ENCODE measurements at places on chromosomes 6 and 20.
A peak's percentile ranks its signal among the peaks of the same experiment; 100 is the strongest.

DNA sequence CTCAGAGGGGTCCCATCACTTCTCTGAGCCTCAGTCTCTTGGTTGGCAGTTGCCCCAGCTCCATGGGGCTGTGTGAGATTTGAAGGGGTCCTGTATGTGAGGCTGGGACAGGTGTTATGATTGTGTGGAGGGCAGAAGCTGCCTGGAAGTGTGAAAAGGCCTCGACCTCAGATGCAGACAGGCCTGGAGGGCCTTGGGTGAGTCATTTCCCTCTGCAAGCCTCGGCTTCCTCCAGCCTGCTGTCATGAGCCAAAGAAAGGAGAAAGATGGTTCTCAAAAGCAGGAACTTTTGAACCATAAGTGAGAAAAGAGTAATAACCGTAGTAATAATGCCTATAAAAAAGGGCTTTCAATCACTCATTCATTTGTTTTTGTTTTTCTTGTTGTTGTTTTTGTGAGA, 37.5 kb downstream of the SNAI1 start:
- DNase-seq, result no peak

- DNase-seq, result no peak
Measured at GRCh38 chr6:72972579-72972978, 252.7 kb downstream of the KHDC1L start.

GRCh38 chr6:162151021-162151665, 576.4 kb downstream of the PRKN start:
- DNase-seq, result no peak

- no peak for DNase-seq
Measured at GRCh38 chr20:12434672-12435071, 517.0 kb downstream of the BTBD3 start.

- no peak for DNase-seq
Measured at GRCh38 chr6:153328194-153328593, 197.1 kb upstream of the RGS17 start.

DNA sequence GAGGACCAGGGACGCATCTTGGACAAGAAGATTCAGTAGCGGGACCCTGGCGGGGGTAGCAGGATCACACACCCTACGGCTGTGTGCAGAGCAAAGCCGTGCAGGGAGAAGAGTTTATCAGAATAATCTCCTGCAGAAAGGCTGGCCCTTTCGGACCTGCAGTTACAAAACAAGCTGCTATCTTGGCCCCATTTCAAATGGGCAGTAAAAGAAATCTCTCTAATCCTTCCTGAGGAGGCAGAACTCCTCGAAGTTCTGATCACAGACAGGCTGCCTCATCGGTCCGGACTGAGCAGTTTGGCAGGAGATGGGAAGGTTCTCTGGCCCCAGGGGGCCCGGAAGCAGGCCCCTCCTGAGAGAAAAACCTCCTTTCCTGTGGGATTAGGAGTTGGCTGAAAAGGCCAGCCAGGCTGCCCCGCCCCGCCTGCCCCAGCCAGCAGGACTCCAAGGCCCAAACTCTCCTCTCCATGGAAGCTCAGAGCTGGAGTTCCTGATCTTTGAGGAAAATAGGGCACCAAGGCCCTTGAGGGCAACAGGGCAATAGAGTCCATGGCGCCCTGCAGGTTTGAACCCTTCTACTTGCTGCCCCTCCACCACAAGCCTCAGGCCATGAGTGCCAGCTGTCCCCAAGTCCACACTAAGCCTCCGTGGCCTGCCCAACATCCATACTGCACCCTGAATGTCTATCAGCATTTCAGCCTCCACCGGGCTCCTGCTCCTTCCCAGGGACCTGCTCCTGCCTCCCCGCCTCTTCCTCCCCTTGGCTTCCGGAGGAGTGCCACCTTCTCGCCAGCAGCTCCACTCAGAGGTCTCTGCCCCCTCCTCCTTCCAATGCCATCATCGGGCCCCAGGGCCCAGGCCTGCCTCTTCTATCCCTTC, 141.3 kb downstream of the PREX1 start:
- no peak for DNase-seq

DNA sequence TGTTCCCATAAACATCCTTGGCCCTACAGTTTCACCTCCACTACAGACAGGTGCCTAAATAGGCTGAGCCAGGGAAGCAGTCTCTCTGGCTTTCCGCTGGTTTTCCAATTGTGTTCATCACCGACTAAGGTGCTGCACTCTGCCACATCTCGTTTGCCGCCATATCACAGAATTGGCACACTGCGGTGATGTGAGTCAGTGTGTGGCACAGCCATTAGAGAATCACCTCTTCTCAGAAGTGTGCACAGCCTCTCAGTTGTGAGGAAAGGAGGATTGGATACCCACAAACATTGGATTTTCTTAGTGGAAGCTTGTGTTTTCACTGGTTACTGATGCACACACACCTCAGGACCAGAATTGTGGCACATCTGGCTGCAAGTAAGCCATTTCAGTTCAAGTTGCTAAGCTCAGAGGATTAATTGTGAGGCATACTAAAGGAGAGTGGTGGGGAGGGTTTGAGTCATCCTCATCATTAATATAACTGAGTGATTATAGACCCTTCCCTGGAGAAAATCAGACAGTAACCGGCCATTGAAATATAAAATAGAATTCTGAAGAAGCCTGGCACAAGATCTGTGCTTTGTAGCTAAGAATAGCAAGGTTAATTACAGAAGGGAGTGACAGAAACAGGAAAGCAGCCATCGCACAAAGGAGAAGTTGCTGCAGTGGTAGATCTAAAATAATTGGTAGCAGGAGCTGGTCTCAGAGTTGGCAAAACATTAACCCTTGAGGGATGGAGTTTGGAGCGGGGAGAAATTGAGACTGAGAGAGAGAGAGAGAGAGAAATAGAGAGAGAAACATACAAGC, 506.9 kb downstream of the LMBRD1 start:
- DNase-seq, result no peak

GRCh38 chr6:105624021-105624420, 221.1 kb upstream of the PREP start:
- DNase-seq, result no peak

GRCh38 chr6:44386364-44386928, 1.1 kb upstream of the CDC5L start:
- DNase-seq, result no peak

DNA sequence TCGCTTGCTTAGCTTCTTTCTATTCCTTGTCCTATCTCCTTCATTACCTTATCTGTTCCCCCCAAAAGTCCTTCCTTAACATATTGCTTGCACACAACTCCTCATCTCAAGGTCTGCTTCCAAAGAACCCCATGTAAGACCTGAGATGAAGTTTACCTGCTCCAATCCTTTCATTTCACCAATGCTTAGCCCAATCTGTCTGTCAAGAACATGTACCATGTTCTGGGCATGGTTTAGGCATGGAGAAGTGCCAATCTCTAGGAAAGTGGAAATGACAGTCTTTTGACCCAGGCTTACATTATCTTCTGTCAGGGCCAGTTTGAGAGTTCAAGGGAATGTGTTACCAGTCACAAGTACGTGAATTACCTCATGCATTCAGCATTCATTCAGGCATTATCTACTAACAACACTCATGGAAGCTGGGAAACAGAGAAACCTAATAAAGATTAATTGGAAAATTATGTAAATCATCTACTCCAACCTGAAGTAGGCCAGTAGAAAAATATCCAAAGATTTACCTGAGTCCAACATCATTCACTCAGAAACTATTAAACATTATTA, 15.8 kb upstream of the TASP1 start:
- DNase-seq, result no peak

GRCh38 chr20:41969656-41970055, 351.5 kb upstream of the CHD6 start:
- no peak for DNase-seq

GRCh38 chr20:58233881-58234528, 5.6 kb upstream of the ANKRD60 start:
- DNase-seq, result peak; percentile 41

DNA sequence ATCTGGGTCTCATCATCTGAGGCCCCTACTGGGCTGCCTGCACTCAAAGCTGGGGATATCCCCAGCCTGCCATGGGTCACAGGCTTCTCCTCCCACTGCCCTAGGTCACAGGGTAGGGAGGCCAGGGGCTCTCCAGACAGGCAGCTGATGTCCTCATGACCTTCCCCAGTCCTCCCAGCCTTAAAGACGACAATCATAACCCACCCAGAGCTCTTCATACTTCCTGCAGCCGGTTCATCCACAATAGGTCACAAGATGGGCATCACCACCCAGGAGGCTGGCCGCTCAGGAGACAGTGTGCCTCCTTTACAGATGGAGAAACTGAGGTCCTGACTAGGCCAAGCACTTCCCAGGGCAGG, 15.2 kb downstream of the TFEB start:
- no peak for DNase-seq

DNA sequence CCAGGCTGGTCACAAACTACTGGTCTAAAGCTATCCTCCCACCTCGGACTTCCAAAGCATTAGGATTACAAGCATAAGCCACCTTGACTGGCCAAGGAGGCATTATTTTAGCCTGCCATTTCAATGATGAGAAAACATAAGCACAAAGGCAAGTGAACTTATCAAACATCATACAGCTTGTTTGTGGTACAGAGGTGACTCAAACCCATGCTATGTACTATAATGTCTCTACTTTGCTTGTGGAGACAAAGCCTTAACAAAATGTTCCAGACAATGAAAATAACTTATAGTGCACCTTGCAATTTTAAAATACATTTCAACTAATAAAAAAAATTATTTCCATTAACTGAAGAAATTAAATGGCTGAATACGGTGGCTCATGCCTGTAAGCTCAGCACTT, 26.2 kb downstream of the HDAC2 start:
- no peak for DNase-seq

DNA sequence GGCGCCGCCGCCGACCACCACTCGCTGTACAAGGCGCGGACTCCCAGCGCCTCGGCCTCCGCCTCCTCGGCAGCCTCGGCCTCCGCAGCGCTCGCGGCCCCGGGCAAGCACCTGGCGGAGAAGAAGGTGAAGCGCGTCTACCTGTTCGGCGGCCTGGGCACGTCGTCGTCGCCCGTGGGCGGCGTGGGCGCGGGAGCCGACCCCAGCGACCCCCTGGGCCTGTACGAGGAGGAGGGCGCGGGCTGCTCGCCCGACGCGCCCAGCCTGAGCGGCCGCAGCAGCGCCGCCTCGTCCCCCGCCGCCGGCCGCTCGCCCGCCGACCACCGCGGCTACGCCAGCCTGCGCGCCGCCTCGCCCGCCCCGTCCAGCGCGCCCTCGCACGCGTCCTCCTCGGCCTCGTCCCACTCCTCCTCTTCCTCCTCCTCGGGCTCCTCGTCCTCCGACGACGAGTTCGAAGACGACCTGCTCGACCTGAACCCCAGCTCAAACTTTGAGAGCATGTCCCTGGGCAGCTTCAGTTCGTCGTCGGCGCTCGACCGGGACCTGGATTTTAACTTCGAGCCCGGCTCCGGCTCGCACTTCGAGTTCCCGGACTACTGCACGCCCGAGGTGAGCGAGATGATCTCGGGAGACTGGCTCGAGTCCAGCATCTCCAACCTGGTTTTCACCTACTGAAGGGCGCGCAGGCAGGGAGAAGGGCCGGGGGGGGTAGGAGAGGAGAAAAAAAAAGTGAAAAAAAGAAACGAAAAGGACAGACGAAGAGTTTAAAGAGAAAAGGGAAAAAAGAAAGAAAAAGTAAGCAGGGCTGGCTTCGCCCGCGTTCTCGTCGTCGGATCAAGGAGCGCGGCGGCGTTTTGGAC, 2.0 kb downstream of the SOX4 start:
- DNase-seq, result peak; percentile 49

GRCh38 chr6:149366267-149366921, 33.7 kb upstream of the SUMO4 start:
- DNase-seq, result peak; percentile 33

DNA sequence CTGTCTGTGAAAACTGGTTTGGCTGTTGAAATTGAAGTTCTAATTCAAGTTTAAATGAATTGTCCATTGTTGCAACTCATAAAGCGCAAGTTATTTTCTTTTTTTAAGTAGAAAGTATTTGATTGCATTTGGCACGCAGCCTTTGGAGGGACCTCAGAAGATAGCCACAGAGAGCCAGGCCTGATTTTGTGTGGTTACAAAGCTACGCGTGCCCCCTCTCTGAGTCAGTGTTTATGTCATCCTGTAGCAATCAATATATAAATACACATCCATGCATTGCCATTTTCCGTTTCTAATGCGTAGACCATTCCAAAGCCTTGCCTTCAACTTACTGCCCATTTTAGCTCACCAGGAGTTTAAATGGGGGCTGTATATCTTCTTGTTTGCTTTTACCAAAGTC, 173.2 kb downstream of the TMEM242 start:
- no peak for DNase-seq

DNA sequence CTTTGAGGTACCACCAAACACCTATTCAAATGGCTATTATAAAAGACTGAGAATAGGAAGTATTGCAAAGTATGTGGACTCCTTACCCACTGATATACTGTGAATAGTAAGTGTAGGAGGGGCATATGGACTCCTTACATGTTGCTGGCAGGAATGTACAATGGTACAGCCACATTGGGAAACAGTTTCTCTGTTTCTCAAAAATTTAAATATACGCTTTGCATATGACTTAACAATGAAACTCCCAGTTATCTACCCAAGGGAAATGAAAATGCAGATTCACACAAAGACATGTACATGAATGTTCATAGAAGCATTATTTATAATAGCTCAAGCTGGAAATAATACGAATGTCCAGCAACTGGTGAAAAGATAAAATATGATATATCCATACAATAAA, 5.5 kb upstream of the ENPP1 start:
- no peak for DNase-seq

DNA sequence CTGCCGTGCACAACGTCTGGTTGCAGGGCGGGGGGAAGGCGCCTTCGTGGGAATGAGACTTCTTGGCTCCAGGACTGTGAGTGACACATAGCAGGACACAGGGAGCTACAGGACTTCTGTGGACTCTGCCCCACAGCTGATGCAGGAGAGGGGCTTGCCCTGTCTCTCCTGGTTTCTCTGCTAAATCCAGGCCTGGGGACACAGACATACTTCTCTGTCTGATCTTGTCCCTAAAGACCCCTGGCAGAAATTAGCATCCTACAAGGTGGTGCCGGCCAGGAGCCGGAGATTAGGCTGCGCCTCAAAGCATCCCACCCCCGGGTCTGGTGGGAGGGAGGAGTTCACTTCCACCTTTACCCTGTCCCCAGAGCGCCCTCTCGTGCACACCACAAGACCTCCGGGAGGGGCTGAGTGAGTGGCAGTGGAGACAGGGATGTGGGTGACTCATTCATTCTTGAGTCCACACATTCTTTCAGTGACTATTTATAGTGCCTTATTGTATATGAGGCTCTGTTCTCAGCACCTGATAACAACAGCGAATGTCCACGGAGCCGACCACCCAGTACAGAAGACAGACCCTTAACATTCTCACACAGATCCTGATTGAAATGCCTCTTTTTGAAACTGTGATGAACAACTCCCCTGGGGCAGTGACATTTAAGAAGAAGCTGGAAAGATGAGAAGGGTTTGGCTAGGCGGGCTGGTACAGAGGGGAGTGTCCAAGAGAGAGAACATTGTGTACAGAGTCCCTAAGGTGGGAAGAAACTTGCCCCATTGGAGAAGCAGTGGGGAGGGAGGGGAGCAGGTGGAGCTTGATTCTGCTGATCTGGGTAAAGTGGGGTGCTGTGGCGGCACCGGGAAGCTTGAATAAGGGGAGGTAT, 39.0 kb downstream of the GMPR start:
- no peak for DNase-seq
